ENCODE measurements at places on chromosomes 3 and 15. TPM values are rescaled to one million over a fixed set of nuclear protein-coding genes. Genes with fewer than 3 reads are reported as not detected.

The OIP5 gene
- 23.9 TPM for total RNA-seq

The FANCD2 gene
- 52.2 TPM for total RNA-seq

The TERC gene
- 7.6 TPM for total RNA-seq

The ILDR1 gene
- total RNA-seq, result 5.1 TPM

The SNTN gene
- total RNA-seq, result not detected

The AADACL2 gene
- total RNA-seq, result not detected

The IGSF10 gene
- 0.55 TPM for total RNA-seq

The ADIPOQ gene
- total RNA-seq, result not detected

The CFAP92 gene
- total RNA-seq, result 4.8 TPM

The TJP1 gene
- total RNA-seq, result 159 TPM

The IL20RB gene
- total RNA-seq, result 3.8 TPM

The GOLGA8T gene
- not detected for total RNA-seq

The ZKSCAN7 gene
- total RNA-seq, result 0.83 TPM

The C3orf52 gene
- total RNA-seq, result 7.5 TPM

The TFRC gene
- 195 TPM for total RNA-seq

The CAV3 gene
- total RNA-seq, result not detected

The SKOR1 gene
- total RNA-seq, result 0.13 TPM

The PTPRG gene
- 32.9 TPM for total RNA-seq

The GOLGA8O gene
- 0.28 TPM for total RNA-seq

The ATP6V1A gene
- total RNA-seq, result 56.2 TPM

The FGF12 gene
- 10.9 TPM for total RNA-seq

The FAM227B gene
- total RNA-seq, result 3.3 TPM

The KLHL6 gene
- total RNA-seq, result 0.04 TPM

The CCR4 gene
- not detected for total RNA-seq

The PRR20G gene
- total RNA-seq, result not detected

The CDHR4 gene
- total RNA-seq, result 2.0 TPM

The GPR62 gene
- total RNA-seq, result not detected

The NXPE3 gene
- 12.8 TPM for total RNA-seq

The TBC1D2B gene
- total RNA-seq, result 28.3 TPM

The SAMD7 gene
- not detected for total RNA-seq

The DCP1A gene
- 17.0 TPM for total RNA-seq

The GOLGA8N gene
- total RNA-seq, result 2.4 TPM

The DCLK3 gene
- not detected for total RNA-seq

The DUSP7 gene
- 9.4 TPM for total RNA-seq

The GOLGA6L1 gene
- not detected for total RNA-seq

The PPIP5K1 gene
- total RNA-seq, result 62.4 TPM

The OR5K2 gene
- total RNA-seq, result not detected

The C15orf62 gene
- total RNA-seq, result 0.23 TPM

The GHSR gene
- total RNA-seq, result not detected

The C3orf20 gene
- not detected for total RNA-seq

The CA12 gene
- total RNA-seq, result 3.8 TPM

The LRRC2 gene
- 0.08 TPM for total RNA-seq

The TNFAIP8L3 gene
- total RNA-seq, result not detected

The DAZL gene
- not detected for total RNA-seq

The ITIH1 gene
- total RNA-seq, result not detected

The RASGRP1 gene
- 0.39 TPM for total RNA-seq

The PLA2G4F gene
- total RNA-seq, result 1.2 TPM

The C3orf22 gene
- total RNA-seq, result not detected

The LAMB2 gene
- total RNA-seq, result 230 TPM

The GOLGA6A gene
- not detected for total RNA-seq

The NPAP1 gene
- total RNA-seq, result not detected

The LRRIQ4 gene
- 1.3 TPM for total RNA-seq

The CAND2 gene
- total RNA-seq, result 0.30 TPM

The CD200 gene
- 4.0 TPM for total RNA-seq

The HOMER2 gene
- 15.1 TPM for total RNA-seq

The CCR9 gene
- total RNA-seq, result not detected

The TRIP4 gene
- 15.5 TPM for total RNA-seq

The CLCN2 gene
- total RNA-seq, result 27.1 TPM

The GATA2 gene
- 29.0 TPM for total RNA-seq

The CHRM5 gene
- not detected for total RNA-seq

All from PC-9 (cell line).